ENCODE measurements at places on chromosomes 12 and 14. TPM values are rescaled to one million over a fixed set of nuclear protein-coding genes. Genes with fewer than 3 reads are reported as not detected.

FAM90A1 gene
- 0.79 TPM for polyA plus RNA-seq

TSHR gene
- 0.20 TPM for polyA plus RNA-seq

RD3L gene
- polyA plus RNA-seq: not detected

CMA1 gene
- not detected for polyA plus RNA-seq

EDDM3A gene
- polyA plus RNA-seq: not detected
